Cerebellar cortex (tissue), 1 donor: ENCODE measurements at places on chromosomes 5 and 9.
A peak's percentile ranks its signal among the peaks of the same experiment; 100 is the strongest.

DNA sequence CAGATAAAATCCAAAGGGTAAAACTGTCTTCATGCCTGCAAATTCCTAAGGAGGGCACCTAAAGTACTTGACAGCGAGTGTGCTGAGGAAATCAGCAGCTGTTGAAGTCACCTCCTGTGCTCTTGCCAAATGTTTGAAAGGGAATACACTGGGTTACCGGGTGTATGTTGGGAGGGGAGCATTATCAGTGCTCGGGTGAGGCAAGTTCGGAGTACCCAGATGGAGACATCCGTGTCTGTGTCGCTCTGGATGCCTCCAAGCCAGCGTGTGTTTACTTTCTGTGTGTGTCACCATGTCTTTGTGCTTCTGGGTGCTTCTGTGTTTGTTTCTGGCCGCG is 727 bp upstream of the ADRB2 start:
- no peak for DNase-seq

- no peak for DNase-seq
Observed at GRCh38 chr9:115615821-115616665, 498.1 kb upstream of the TNC start.

- DNase-seq, result no peak
Observed at GRCh38 chr5:76174101-76174500, 90.9 kb downstream of the SV2C start.

DNA sequence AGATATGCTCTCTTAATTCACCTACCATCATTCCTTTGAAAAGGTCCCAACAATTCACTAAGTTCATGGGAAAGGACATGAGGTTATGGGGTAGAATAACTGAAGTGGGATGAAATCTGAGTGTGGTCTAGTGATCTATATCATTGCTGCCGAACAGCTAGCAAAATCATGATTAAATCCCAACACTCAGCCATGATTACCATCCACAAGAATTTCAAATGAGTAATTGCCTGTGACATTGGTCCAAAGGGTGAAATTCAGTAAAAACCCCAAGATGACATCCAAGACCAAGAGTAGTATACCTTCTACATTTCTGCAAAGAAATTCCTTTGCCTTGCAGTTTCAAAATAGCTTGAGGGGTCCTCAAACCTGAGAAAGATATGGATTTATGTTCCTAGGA is 225.6 kb downstream of the SPOCK1 start:
- DNase-seq, result no peak

DNA sequence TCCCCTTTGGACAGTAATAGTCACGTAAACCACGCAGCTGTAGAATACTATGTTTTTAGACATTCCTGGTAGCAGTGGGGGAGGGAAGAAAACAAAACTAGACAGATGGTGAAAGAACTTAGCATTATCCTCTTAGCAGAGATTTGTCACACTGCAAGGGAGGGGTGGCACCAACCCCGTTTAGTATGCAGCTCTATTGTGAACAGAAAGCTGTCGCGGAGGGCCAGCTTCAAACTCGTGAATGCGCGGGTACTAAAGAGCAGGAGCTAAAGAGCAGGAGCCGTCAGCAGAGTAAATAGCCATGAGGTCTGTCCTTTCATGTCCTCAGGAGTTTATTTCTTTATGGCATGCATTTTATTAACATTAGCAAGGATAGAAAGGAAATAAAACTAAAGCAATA is 141.9 kb upstream of the SLC12A2 start:
- peak; percentile 24 for DNase-seq

GRCh38 chr9:126486276-126486675 is 127.5 kb upstream of the LMX1B start:
- DNase-seq, result no peak

DNA sequence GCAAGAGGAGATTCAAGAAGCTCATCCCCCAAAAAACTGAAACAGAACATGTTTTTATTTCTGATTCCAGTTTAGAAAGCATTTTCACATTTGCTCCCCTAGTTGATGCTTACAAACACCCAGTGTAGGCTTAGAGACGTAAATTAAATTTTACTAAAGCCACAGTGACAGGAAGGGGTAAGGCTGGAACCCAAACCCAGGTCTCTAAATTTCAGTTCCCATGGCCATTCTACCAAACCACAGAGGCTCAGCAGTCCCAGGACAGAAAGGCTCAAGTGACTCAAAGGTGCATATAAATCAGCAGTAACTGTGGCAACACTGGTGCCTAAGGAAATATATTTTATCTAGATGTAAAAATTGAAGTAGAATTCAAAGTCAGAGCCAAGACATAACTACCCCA is 128.7 kb downstream of the CEP120 start:
- DNase-seq, result no peak
